Kidney glomerular epithelial cell (primary cell): ENCODE measurements at places on chromosomes 13 and 19.
A peak's percentile ranks its signal among the peaks of the same experiment; 100 is the strongest.

- DNase-seq: no peak
Observed at GRCh38 chr13:112060282-112060830, 6.6 kb upstream of the SOX1 start.

GRCh38 chr19:47370045-47370611 lies 21.0 kb downstream of the DHX34 start:
- DNase-seq: no peak

DNA sequence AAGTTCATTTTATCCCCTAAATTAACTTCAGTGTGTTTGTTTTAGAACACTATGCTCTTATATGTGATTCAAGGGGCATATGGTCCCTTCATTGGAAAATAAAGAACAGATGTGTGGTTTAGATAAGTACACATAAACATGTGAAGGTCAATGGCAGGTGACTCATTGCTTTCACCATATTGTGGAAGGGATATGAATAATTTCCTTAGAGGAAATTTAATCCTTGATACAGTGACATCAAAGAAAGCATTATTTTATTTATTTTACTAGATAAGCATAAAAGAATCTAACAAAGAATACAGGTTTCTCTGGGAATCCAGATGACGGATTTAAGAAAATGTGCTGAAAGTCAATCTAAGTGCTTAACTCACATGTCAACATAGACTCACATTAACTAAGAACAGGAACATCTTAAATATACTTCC lies 373.5 kb downstream of the KCTD12 start:
- DNase-seq: no peak

DNA sequence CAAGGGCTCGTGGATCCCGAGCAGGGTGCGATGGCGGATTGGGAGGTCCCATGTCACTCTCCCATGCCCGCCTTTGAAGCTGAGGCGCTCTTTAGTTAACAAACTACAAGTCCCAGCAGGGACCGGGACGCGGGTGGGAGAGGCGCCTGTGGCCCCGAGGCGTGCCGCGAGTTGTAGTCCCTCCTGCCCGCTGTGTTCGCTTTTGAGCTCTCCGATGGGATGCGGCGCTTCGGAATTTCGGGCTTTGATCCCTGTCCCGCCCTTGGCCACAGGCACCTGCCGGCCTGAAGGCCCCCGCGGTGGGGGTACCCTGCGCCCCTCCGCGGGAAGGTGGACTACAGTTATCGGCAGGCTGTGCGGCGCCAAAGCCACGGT lies 11.0 kb downstream of the CYTH2 start:
- no peak for DNase-seq

DNA sequence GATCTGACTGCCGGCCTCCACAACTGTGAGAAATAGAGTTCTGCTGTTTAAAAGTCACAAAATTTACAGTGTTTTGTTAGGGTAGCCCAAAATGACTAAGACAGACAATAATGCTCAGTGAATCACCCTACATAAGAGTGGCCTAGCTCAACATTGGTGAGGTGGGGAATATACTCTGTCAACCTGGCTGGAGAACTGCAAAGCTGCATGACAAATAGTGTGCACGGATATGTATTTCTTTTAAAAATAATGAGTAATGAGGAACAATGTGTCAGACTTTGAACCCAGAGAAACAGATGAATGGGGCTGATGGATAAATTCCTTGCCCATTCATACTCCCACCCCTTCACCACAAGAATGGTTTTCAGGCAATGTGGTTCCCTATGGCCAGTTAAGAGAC lies 372.4 kb downstream of the SUCLA2 start:
- peak; percentile 56 for DNase-seq

GRCh38 chr19:49579193-49579592 lies 1.2 kb downstream of the NOSIP start:
- no peak for DNase-seq

DNA sequence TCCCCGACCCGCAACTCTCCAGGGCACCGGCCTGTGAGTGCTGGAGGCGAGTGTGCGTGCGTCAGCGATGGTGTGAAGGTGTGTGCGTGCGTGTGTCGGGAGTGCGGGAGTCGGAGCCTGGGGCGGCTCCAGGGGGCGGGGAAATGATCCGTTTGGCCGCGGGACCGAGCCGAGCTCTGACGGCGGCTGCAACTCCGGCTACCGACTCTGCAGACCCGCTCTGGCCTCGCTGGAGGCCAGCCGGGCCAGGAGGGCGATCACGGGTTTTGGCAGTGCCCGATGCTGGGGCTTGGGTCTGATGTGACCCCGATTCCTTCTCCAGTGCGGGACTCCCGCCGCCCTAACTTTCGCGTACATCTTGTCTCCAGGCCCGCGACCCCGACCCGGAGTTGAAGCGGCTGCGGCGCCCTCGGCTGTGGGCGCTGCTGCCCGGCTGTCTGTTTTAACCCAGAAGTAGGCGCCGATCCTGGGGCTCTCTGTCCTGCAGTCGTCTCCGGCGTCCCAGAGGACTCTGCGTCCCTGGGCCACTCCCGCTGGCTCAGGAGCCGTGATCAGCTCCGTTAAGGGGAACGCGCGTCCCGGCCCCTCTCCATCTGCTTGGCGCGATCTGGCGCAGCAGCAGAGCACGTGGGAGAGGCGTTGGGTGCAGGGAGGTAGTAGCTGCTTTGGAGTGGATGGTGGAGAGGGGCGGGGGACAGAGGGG lies 1.2 kb downstream of the CHST8 start:
- DNase-seq: no peak

- DNase-seq: no peak
Observed at GRCh38 chr13:51465124-51465523, 12.3 kb upstream of the INTS6 start.

DNA sequence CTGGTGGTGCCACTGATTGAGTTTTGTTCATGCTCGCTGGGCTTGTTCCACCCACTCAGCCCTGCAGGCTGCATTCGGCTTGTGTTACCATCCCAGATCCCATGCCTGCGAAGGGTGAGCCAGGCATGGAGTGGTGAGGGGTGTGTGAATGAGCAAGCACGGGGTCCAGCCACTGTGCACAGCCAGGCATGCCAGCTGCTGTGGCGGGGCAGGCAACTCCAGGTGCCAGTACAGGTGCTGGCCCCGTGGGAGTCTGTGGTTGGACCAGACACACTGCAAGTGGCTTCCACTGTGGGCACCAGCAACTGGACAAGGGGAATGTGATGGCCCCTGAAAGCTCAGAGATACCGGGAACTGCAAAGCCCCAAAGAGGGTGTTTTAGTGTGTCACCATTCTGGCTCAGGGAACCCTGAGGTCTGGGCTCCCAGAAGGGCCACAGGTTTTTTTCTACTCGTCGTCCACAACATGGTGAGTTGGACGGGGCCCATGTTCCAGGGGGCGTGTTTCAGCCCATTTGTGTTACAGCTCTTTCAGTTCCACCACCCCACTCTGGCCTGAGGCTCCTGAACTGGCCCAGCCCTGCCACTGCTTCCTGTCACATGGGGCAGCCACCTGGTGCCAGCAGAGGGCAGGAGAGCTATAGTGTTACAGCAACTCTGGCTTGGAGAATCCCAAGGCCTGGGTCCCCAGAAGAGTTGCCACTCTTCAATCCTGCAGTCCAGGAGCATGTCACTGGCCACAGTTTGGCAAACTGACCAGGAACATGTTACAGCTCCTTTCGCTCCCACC lies 217.0 kb upstream of the OBI1 start:
- DNase-seq: no peak

DNA sequence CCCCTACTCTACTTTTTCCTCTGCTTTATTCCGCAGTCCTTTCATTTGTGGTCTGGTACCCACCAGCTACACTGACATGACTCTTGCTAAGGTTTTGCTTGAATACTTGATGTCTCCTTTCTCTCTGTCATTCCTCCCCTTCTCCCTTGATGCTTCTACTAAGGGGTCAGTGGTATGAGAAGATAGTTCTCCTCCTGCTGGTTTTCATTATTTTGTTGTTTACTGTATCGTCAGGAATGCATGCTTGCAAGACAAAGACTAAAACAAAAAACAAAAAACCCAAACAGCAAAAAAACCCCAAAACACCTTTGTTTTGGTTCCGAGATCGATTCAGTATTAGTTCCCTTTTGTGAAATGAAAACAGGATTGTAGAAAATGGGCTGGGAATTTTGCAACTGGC lies 59.5 kb downstream of the PCCA start:
- DNase-seq: no peak

DNA sequence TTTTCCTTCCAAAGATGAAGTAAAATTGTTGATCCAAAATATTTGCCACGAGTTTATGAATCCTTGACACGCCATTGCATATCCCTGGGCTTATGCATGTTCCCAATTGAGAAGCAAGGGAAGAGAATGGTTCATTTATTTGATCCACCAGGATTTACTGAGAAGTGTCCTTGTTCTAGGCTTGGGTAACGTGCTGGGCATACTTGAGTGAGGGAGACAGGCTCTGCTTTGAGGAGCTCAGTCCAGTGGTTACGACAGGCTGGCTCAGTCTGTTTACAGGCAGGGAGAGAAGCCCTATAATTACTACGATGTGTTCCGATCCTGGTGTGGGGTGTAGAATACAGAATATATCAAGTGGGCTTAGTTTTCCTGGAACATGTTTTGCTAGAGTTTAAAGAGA lies 6.3 kb upstream of the PNMA8C start:
- DNase-seq: no peak

GRCh38 chr19:5046339-5047039 lies 77.6 kb downstream of the KDM4B start:
- DNase-seq: no peak

- DNase-seq: no peak
Observed at GRCh38 chr13:45385907-45386553, 32.1 kb downstream of the SLC25A30 start.

- no peak for DNase-seq
Observed at GRCh38 chr19:55213547-55213946, 4.2 kb upstream of the PTPRH start.

DNA sequence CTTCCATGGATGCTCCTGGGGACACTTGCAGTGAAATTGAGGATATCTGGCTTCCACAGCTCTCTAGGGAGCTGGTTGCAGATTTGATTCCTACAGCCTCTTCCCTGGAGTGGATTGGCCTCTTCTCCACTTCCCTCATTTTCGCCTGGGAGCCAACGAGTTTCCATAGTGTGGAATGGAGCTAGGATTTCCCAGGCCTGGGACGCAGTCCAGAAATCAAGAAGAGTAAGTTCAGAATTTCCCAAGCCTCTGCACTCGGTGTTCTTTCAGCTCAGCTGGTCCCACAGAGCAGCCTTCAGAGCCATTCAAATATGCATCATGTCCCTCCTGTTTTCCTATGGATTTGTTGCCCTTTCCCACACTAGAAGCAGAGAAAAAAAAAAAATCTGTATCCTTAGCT lies 68.2 kb downstream of the RAP2A start:
- DNase-seq: no peak

DNA sequence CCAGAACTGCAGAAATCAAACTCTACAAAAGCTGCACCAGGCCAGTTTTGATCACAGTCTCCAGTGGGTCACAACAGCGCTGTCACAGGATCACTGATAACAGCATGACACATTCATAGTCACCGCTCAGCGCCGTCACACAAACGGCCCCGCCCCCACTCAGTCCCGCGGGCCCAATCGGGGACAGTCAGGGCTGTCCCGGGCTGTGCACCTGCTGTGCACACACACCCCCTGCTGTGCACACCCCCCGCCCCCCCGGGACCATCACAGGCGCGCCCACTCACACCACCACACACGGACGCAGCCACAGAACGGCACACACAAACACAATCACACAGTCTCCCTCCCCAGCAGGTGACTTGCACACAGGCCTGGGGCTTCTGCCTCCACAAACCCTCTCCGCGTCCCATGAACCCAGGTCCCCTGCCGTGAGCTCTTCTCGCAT lies 435 bp upstream of the ZNF382 start:
- DNase-seq: no peak

- peak; percentile 69 for DNase-seq
Observed at GRCh38 chr19:17855280-17856152, 4.2 kb upstream of the RPL18A start.

GRCh38 chr19:12680034-12680433 lies 1.6 kb downstream of the DHPS start:
- DNase-seq: no peak

GRCh38 chr13:79992111-79992510 lies 348.8 kb downstream of the SPRY2 start:
- no peak for DNase-seq

- DNase-seq: no peak
Observed at GRCh38 chr13:34224877-34225276, 406.9 kb downstream of the RFC3 start.
